ENCODE measurements at places on chromosomes 6 and 20.

- no peak for DNase-seq
These were observed 95.3 kb downstream of the NFATC2 start for GRCh38 chr20:51447097-51447764.

GRCh38 chr6:121548131-121548530 is 112.7 kb downstream of the GJA1 start:
- no peak for DNase-seq

GRCh38 chr6:69866770-69867638 is 648 bp downstream of the COL19A1 start:
- peak; percentile 77 for DNase-seq

GRCh38 chr6:129921169-129921817 is 60.2 kb upstream of the TMEM244 start:
- DNase-seq: no peak

DNA sequence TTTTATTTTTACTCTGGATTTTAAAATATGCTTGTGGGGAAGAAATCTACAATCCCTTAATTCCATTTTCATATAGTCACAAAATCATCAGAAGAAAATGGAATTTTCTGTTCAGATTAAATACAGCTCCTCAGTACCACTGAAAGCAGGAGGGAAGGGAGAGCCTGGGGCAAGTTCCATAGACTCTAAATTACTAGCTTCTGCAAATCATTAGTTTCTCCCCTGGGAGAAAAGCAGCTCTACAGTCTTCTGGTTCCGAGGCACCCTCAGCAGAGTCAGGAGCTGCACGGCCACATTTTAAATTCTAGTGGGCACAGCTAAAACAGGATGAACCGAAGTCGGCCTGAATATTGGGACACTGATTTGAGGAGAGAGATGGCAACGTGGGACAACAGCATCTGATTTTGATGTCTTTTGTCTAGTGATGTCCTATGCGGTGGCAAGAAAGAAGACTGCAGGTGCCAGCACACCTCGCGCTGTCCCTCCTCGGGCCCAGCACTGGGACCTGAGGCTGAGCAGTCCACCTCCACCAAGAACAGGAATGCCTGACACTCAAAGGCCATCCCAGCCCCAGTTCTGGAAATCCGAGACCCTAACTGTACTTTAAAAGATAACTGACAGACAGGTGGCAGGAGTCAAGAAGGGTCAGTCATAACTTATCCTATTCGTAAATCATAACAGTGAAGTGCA is 90.7 kb downstream of the FOXC1 start:
- no peak for DNase-seq

DNA sequence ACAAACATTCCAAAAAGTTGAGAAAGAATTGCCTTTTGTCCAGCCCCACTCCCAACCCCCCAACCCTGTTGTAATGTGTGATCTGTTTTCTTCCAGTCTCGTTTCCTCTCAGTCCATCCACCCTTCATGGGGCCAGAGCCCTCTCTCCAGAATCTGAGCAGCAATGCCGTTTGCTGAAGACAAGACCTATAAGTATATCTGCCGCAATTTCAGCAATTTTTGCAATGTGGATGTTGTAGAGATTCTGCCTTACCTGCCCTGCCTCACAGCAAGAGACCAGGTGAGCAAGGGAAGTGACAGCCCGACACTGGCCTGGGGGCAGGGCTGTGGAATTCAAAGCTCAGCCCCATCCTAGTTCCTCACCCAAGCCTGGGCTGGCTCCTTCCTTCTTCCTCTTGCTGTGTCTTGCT is 7.8 kb downstream of the MAVS start:
- DNase-seq: no peak

DNA sequence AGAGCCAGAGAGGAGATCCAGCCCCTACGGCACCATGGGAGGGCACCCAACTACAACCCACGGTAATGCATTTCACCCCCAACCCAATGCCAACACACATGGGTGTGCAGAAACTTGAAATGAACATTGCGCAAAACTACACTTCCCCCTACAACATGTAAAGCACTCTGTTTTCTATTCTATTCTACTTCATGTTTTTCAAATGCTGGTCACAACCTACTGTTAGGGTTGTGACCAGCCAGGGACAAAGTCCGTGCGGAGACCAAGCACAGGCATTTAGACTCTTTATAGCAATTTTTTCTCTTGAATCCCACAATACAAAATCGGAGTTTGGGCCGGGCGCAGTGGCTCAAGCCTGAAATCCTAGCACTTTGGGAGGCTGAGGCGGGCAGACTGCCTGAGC is 90.6 kb downstream of the MRPL14 start:
- no peak for DNase-seq

DNA sequence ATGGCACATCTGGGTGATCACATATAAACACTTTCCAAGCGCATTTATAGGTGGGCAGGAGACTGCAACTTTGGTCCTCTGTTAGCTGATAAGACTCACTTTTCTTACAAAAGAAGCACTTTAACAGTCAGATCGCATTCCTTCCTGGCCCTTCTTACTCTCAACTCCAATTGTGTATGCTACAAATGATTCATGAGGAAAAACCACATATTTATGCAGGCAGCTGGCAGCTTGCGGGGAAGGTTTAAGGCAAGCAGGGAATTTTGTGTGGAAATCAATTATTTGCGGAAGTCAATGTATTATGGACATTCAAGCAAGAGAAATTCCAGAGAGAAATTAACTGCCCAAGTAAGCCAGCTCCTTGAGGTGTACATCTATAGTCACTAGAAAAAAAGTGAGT is 194.0 kb downstream of the PKHD1 start:
- DNase-seq: no peak

- no peak for DNase-seq
These were observed 217.3 kb downstream of the ERMARD start for GRCh38 chr6:169968541-169969270.

DNA sequence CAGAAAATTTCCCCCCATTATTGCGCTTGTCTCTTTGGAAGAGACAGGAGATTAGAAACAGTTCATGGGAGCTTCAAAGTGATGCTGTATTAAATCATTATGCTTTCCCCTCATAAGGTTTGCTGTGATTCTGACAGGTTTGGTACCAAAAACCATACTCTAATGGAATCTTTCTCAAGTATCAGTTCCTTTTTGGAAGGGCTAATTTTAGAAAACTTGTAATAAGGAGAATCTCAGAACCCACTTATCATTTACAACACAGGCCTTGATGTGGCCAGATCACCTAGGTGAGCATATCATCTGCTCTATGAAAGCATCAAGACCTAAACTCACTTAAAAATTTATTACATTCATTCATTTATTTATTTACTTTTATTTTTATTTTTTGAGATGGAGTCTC is 51.2 kb downstream of the TP53INP2 start:
- DNase-seq: no peak

DNA sequence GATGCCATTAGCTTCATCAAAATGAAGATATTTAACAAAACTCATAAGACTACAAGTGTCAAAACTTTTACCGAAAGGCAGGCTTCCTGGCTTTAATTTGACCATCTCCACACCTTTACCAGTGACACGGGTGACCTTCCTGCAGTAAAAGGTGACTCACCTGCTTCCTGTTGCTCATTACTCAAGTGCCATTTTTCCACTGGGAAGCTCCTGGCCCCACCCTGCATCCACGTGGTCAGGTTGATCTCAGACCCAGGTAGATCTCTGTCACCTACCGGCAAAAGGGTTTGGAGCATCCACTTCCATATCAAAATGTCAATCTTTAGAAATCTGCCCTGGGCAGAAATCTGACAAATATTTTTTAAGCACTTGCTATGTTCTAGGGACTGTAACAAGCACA is 31.9 kb upstream of the CDH4 start:
- no peak for DNase-seq

GRCh38 chr6:2073476-2073875 is 171.9 kb downstream of the GMDS start:
- no peak for DNase-seq

DNA sequence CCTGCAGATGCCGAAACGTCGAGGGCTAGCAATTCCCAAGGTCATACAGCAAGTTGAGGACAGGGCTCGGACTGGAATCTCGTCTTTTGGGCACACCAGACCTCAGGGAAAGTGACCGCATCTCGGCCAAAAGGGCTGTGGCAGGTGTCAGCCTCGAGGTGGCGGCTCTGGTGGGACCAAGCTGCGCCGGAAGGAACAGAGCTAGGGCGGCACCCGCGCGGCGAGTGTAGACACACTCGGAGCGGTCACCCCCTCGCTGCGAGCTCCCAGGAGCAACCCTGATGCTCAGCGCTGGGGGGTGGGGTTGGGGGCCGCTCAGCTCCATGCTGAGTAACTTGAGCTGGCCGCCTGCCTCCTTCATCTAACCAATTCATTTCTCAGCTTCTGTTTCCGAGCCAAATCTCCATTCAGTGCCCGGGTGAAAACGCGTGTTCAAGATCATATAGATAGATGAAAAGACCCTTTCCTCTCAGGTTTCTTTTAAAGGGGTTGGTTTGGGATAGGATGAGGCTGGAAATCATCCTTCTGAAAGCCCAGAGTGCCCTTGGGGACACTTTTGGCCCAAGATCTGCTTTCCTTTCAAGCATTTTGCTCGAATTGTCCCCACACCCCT is 2.2 kb upstream of the TUBB2B start:
- no peak for DNase-seq

GRCh38 chr6:79668381-79668780 is 37.3 kb downstream of the SH3BGRL2 start:
- no peak for DNase-seq

DNA sequence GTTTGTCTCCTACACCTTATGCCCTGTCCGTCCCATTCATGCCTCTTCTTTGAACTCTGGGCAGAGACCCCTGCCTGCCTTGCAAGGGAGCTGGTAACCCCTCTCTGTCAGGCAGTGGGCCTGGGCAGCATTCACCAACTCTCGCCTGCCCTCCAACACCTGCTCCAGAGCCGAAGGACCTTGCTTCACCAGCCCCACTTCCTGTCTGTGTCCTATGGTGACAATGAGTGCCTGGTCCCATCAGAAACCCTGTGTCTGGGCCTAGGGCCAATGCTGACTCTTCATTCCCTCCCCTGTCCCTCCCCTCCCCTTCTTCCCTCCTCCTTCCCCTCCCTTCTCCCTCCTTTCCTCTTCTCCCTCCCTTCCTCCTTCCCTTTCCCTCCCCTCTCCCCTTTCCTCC is 22.8 kb upstream of the PCMTD2 start:
- DNase-seq: no peak

- no peak for DNase-seq
These were observed 13.5 kb downstream of the KCNK17 start for GRCh38 chr6:39300739-39301138.

DNA sequence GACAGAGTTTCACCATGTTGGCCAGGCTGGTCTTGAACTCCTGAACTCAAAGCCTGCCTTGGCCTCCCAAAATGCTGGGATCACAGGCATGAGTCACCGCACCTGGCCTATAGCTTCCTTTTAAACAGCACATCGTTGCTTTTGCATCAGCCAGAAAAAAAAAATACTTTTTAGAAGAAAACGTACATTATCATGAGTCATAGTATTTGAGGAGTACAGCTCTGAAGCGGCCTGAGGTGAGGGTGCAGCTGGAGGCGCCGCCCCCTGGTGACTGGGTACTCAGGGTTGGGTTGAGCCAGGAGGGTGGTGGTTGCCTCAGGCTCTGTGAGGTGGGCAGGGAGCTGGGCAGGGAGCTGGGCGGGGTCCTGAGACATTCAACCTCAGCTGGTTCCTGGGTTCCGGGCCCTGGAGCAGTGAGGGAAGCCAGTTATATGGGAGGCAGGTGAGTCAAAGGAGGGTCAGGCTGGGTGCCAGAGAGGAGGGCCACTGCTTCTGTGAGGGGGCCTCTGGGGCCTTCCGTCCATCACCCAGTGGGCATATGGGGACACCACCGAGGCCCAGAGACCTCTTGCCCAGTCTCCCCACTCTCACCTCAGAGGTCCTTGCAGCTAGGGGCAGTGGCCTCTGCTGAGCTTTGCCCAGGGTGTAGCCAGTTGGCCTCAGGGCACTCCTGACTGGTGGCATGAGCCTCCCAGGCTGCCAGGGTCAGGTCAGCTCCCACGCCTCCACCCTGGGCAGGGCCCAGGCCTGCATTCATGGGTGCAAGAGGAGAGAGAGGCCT is 11.7 kb upstream of the ID1 start:
- DNase-seq: no peak

- DNase-seq: no peak
These were observed 23.1 kb downstream of the BNIP5 start for GRCh38 chr6:36313649-36313936.

DNA sequence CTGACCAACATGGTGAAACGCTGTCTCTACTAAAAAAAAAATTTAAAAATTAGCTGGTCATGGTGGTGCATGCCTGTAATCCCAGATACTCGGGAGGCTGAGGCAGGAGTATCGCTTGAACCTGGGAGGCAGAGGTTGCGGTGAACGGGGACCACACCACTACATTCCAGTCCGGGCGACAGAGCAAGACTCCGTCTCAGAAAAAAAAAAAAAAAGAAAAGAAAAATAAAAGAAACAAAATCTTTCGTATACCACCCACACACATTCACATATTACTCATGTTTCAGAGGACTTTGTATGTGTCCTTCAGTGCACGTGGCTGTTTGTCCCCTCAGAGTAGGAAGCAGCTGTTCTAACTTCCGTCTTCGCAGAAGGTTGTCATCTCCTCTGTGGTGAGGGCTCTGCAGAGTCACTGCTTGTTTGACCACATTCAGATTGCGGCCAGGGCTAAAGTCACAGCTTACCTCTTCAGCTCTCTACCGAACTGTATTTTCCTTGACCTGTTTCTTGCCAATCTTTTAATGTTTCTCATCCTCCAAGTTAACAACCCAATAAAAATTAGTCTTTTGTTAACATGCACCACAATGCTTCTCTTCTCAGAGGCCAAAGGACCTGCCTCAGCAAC is 36.6 kb upstream of the HIVEP1 start:
- peak; percentile 64 for DNase-seq

GRCh38 chr6:137903933-137904821 is 37.1 kb downstream of the TNFAIP3 start:
- DNase-seq: no peak

DNA sequence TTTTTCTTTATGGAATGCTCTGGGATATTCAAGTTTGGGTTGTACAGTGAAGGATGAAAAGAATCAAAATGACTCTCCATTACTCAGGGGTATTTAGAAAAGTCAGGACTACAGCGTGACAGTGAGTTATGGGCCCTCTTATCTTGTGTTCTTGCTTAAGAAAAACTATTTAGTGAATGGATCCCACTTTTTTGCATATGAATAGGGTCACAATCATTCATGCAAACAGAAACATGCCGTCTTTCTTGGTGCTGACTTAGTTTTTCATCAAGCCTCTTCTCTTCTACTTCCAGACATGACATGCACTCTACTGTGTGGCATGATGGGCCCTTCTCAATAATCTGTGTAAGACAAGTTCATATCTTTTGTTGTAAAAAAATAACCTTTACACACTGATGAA is 488.4 kb upstream of the MMS22L start:
- DNase-seq: no peak

GRCh38 chr6:39095578-39095977 is 19.4 kb downstream of the SAYSD1 start:
- DNase-seq: no peak

All from CD8-positive, alpha-beta T cell (primary cell).